ENCODE measurements at places on chromosomes 12 and 14.

- no peak for DNase-seq
Observed at GRCh38 chr14:77143071-77143470, 1.5 kb upstream of the ZDHHC22 start.

DNA sequence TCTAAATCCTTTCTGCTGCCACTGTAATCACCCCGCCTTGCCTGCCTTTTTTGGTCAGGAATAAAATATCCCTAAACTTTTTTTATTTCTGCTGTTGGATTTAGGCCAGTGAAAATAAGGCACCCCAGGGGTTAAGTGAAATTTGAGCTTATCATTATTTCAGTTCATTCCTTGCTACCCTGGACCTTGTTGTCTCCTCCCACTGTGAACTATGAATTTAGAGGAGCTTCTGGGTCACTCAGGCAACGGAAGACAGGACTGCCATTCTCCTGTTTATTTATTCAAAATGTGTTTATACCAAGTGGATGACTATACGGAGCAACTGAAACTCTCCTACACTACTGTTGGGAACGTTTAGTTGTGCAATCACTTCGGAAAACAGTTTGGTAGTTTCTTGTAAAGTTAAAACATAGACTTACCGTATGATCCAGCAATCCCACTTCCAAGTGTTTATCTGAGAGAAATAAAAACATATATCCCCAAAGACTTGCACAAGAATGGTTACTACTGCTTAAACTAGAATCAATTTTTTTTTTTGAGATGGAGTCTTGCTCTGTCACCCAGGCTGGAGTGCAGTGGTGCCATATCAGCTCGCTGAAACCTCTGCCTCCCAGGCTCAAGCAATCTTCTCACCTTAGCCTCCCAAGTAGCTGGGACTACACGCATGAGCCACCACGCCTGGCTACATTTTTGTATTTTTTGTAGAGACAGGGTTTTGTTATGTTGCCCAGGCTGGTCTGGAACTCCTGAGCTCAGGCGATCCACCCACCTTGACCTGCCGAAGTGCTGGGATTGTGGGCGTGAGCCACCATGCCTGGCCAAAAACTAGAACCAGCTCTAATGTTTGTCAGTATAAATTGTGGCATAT lies 2.3 kb upstream of the TRAFD1 start:
- DNase-seq: no peak

DNA sequence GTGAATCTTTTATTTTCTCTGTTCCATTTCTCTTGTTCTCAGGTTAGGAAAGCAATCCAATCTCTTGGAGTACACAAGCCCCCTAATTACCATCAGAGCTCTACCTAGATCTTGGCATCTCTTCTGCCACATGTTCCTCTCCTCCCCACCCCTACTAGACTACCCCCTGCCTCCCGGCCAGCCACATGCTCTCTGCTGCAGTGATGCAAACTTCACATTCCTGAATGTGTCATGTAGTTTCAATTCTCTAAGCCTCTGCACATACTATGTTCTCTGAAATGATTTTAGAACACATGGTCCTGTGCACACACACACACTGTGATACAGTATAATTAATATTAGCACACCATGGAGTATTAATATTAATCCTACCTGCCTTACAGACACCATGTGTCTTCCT lies 104.6 kb downstream of the EFCAB11 start:
- DNase-seq: no peak

GRCh38 chr12:98296462-98297079 lies 218.8 kb upstream of the TMPO start:
- DNase-seq: no peak

DNA sequence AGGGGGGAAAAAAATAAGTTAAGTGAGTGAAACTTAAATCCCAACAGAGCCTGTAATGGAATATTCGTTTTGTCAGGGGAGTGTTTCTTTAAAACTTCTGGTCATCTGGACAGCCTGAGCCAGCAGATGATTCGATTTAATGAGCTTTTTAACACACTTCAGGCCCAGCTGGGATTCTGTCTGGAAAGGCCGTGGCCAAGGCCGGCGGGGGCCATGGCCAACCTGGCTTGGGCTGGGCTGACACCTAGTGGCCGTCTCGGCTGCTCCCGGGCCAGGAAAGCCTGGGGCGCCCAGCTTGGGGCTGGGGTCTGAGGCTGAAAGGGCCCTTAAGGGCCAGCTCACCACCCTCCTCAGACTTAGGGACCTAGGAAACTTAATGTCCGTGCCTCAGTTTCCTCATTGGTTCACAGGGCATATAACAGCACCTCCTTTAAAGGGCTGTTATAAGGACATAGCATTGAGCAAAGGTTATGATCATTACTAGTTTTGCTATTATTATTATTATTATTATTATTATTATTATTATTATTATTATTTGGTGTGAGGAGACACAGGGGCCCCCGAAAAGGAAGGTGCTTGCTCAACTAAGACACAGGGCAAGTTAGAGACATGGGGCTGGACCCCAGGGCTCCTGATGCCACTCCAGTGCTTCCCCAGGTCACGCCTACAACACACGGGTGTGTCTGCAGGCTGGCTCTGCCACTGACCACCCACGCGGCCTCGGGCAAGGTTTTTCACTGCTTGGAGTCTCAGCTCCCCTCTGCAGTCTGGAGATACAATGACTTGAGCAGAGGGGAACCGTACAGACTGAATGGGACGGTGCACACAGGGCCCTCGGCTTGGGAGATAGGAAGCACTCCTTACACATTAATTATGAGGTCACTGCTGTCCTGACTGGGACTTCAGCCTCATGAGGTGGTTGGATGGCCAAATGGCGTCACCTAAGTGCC lies 84.0 kb downstream of the SYNE3 start:
- peak; percentile 56 for DNase-seq

- no peak for DNase-seq
Observed at GRCh38 chr14:103130965-103131364, 7.7 kb downstream of the TNFAIP2 start.

DNA sequence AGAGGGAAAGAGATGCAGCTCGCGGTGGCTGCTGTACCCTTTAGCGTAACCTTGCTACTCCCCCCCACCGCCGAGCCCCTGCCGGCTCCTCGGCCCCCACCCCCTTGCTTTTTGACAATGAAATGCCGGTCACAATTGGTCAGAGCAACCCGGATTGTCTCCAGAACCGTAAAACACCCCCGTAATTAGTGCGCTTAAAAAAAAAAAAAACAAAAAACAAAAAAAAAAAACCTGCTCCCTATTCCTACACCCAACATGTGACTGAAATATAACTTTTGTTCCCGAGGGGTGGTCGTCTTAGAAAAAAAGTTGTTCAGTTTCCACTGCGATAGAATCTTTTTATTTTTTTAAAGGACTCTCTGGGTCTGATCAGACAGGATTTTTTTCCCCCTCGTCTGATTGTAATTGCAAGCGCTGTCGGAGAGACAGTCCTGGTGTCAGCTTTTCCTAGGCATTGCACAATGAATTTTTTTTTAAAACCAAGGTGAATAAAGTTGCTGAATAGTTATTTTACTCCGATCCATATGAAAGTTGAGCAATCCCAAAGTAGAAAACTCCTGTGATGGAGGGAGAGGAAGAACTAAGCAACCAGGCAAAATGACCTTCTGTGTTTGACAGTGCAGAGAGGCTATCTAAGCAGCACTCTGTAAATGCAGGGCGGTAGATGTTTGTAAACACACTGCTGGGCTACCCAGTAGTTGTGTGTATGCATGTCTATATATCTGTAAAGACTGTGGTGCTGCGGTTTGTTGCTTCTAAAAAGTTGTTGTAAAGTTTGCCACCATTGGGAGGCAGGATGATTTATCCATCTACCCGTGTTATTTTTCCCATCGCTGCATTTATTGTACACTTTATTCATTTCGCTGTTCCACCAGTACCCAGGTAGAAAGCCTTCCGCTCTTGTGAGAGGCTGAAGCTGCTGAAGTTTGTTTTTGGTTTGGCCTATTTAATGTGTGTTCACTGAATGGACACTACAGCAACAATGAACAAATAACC lies 1.1 kb downstream of the ETV6 start:
- peak; percentile 23 for DNase-seq

DNA sequence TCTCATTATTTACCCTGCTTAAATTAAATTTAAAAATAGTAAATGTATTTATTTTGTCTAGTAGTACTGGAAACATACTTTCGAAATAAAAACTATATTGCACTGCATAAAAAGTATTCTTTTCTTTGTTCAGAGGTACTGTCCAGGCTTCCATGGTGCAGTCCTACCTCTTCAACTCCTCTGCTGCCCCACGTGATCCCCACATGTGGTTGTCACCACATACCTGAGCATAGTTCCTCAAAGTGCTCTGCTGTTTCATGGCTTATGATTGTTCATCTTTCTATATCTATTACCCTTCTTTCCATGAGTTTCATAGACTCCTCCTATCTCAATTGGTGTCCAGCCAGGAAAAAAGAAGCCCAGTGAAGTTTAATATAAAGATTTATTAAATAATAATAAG lies 317.5 kb upstream of the OR4E1 start:
- DNase-seq: no peak

DNA sequence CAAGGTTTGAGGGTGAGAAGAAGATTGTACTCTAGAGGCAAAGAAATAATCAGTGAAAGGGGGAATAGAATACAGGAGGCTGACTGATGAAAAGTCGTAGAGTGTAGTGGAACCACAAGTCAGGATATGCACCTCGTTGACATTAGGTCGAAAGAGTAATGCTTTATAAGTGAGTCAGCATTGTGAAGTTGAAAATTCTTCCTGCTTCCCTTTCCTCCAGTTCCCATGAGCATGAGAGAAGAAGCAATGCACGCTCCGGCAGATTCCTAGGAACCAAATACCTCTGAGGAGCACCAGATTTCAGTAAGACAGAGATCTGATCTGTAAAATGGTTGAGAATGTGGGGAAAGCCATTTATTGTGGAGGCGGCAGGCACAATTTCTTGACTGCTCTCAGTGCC lies 16.5 kb downstream of the CCER1 start:
- no peak for DNase-seq

DNA sequence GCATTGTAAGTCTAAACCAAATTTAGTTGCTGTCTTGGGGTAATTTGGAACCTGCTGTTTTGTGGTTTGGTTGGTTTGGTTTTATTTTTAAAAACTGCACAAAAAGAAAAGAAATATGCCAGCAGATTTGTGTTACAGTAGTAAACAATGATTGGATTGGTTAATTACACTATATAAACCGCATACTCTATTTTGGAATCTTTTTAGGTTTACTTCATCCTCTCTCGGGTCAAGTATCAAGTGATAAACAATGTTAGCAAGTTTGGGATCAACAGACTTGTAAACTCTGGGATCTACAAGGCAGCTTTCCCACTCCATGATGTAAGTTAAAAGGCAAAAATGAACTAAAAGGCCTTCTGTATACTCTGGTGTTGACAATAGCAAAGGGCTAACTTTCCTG lies 132.4 kb downstream of the ANO6 start:
- no peak for DNase-seq

GRCh38 chr12:111798182-111798581 lies 31.4 kb downstream of the ALDH2 start:
- DNase-seq: no peak

- DNase-seq: no peak
Observed at GRCh38 chr14:103356024-103356682, 22.1 kb downstream of the EIF5 start.

DNA sequence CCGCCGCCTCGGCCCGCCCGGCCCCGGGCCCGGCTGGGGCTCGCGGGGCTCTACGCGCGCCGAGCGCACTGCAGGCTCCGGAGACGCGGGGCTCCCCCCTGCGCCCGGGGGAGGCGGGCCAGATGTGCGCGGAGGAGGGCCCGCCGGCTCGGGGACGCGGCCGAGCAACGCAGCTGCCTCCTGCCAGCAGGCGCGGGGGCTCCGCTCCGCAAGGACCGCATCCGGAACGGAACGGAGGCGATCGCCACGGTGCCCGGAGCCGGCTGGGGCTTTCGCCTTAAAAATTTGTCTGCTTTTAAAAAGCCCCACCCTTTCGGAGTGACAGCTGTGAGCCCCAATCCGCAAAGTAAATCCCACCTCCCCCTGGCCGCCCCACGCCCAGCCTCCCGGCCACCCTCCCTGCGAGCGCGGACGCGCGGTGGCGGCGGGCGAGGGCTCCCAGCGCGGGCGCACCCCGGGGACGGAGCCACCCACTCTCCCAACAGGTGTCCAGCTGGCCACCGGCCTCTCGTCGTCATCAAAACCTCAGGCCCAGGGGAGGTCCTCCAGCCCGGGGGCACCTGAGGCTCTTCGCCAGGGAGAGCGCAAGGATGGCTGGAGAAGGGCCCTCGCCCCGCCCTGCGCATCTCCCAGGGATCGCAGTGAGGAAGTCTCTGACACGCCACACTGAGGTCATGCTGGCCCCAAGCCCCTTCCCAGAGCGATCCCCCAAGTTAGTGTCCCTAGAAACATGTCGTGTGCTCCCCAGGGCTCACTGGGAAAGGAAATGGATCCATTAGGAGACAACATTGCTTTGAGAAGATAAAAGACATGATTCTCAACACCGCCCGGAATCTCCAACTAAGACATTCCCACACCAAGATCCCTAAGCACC lies at the start of gene TMEM132D:
TMEM132D (minus strand) TSS at position 70 of the 874 bp plus-strand sequence.
- DNase-seq: peak; percentile 55

Data from posterior cingulate gyrus (tissue), 11 donors.